ENCODE measurements at places on chromosomes 5 and 9.

DNA sequence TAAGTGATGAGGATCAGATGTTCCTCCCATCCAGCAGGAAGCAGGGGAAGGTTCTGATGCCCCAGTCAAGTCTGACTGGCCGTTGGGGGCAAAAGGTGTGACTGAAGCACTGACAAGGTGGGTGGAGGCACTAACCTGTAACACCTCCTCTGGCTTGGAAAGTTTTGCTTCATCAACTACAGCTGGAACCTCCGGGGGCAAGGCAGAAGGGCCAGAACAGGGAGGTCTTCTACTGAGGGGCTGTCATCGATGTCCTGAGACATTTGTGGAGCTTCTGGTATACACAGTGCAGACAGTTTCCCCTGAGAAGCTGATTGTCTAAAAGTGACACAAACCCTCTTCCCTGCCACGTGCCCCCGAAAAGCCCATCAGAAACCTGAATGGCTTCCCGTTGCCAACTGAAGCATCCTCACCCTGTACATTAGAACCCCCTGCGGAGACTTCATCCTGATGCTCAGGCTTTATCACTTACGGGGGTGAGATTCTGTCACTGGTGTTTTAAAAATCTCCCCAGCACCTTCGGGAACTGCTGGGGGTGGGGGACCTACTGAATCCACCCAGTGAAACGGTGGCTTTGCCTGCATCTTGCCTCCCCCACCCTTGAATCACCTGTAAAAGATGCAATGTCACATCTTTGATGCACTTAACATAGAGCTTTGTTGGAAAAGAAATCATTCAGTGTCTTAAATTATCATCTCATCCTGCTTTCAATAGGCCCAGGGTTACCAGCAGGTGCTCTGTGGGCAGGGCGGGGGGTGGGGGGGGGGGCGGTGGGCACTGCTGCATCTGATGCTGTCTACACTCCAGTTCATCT, 24.6 kb downstream of the TRAF1 start:
- no peak for DNase-seq

DNA sequence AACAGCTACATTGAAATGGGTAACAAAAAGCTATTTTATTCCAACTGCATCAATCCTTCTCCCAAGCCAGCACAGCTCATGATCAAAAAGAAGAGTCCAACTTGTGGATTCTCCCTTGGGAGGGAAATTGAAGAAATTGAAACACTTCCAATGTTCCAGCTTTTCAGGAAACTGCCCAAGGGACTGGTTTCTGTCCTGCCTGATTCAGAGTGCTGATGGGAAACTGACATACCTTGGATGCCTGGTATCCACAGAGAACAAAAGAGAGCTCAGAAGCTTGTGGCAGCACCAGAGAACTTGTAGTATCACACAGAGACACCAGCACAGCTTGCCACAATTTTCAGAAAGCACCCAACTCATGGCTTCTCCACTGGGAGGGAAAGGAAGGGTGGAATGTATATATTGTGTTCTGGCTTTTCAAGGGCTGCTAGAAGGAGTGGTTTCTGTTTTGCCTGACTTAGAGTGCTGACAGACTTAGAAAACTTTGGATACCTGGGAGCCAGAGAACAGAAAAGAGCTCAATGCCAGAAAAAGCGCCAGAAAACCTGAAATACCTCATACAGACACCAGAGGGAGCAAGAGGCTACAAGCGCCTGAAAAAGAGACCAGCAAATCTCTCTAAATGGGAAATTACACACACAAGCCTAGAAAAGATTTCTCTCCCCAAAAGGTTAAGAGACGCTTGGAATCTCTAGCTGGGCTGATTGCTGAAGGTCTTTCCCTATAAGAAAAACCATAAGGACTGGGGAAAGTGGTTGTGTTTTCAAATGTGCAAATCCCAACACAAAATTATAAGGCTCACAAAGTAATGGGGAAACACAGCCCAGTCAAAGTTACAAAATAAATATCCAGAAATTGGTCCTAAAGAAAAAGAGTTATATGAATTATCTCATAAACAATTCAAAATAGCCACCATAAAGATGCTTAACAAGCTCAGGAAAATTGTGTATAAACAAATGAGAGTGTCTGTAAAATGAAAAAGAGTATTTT, 178.8 kb downstream of the SPOCK1 start:
- DNase-seq, result peak; percentile 47

DNA sequence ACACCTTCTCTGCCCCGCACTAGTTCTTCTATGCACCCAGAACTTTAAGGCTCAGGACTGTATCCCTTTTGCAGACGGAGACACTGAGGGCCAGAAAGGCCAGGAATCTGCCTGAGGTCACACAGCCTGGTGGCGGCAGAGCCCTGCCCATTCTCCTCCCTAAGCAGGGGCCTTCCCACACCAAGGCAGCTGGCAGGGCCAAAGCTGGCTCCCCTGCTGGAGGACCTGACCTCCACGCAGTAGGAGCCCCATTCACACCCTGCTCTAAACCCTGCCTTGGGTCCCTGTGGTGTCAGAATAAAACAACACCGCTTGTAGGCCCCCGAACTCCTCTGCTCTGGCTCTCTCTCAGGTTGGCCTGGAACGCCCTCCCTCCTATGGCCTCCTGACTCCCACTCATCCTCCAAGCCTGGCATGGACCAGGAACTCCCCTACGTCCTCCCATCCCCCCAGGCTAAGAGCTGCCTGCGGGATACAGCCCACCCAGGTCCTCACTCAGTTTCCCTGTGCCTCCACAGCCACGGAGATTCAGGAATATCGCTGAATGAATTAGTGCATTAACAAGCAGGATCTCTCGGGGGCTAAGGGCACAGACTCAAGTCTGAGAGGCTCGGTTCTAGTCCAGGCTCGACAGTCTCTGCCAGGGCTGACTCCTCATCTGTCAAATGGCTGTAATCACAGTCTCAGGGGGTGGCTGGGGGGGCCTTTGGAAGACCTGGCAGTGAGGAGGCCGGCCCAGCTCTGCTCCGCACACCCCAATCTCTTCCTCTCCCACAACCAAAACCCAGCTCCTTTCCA, 2.8 kb downstream of the ST6GALNAC6 start:
- DNase-seq, result no peak

DNA sequence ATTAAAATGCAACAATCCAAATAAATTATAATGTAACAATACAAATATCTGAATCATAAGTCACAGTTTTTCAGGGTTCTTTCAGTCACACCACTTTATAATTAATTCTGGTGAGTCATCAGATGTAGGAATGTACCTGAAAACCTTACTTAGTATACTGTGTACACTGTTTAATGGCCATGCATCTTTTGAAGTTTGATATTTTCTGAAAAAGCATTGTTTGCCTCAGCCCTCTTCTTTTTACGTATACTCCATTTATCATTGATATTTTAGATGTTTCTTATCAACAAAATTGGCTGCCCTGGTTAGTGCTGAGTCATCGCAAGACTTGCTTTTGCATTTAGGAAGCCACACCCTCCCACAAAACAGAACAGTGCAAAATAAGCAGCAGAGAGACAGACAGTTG, 218.6 kb downstream of the PJA2 start:
- DNase-seq, result peak; percentile 77

GRCh38 chr5:148107608-148108007, 43.8 kb downstream of the SPINK5 start:
- DNase-seq, result no peak

- DNase-seq, result peak; percentile 80
Observed at GRCh38 chr9:112404508-112404932, 24.6 kb downstream of the HSDL2 start.

GRCh38 chr9:130770679-130771442, 64.2 kb upstream of the ABL1 start:
- peak; percentile 68 for DNase-seq

DNA sequence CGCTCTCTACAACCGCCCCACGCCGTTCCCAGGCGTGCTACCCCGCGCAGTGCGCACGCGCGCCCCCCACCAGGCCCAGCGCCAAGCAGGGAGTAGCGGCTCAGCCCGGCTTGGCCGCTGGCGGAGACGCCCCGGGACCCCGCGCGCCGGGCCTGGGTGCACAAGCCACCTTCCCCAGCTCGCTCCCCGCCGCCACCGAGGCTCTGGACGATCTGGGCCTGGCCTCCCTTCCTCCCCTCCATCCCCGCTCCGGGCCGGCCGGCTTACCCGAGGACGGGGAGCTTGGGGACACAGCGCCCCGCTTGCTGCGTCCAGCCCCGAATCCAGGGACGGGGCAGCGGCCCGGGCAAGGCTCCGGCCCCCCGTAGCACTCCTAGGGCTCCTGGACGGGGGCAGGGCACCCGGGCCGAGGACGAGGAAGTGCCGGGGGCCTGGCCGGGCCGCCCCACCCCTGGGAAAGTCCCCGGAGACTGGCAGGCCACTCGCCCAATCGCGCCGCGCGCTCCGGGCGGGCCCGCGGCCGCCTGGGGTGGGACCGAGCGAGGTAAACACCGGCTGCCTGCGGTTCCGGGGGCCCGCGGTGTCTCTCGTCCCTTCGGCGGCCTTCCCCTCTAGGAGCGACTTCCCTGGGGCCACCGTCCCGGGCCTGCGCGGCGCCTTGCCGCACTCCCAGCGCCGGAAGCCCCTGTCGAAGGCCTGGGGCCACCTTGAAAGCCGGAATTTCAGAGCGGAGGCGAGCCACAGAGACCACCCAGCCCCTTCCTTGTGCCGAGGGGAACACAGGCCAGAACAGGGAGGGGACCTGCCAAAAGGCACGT, at the start of gene TNIP1:
TNIP1 (minus strand) TSS at position 422 of the 818 bp plus-strand sequence. CDS start 15,939 bp downstream, outside the sequence.
- peak; percentile 91 for DNase-seq

GRCh38 chr5:59449905-59450644, 443.5 kb downstream of the PDE4D start:
- no peak for DNase-seq

- DNase-seq, result peak; percentile 77
Observed at GRCh38 chr5:103340717-103341388, 82.3 kb downstream of the MACIR start.

DNA sequence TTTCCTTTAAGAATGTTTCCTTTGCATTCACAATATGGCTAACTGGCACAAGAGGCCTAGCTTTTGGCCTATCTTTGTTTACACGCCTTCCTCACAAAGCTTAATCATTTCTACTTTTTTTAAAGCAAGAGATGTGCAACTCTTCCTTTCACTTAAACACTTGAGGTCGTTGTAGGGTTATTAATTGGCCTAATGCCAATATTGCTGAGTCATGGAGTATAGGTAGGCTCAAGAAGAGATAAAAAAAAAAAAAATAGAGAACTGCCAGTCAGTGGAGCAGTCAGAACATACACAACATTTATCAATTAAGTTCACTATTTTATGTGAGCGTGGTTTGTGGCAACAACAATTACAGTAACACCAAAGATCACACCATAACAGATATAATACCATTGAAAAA, 5.9 kb downstream of the FKBP15 start:
- peak; percentile 92 for DNase-seq

DNA sequence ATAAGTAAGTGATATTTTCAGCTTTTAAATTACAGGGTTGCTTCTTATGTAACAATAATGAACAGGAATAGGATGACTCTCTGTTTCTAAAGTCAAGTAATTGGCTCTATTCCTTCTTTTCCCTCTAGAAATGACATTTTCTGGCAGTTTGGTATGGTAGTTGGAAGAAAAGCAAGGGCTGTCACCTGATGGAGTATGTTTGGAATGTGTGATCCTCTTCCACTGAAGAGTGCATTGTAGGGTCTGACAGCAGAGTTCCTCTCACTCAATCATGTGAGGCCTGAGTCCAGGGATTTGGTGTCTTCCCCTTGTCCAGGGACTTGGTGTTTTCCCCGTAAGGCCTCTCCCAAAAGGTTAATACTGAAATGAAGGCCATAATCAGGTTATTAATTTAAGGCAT, 233.8 kb upstream of the FBXL7 start:
- no peak for DNase-seq

DNA sequence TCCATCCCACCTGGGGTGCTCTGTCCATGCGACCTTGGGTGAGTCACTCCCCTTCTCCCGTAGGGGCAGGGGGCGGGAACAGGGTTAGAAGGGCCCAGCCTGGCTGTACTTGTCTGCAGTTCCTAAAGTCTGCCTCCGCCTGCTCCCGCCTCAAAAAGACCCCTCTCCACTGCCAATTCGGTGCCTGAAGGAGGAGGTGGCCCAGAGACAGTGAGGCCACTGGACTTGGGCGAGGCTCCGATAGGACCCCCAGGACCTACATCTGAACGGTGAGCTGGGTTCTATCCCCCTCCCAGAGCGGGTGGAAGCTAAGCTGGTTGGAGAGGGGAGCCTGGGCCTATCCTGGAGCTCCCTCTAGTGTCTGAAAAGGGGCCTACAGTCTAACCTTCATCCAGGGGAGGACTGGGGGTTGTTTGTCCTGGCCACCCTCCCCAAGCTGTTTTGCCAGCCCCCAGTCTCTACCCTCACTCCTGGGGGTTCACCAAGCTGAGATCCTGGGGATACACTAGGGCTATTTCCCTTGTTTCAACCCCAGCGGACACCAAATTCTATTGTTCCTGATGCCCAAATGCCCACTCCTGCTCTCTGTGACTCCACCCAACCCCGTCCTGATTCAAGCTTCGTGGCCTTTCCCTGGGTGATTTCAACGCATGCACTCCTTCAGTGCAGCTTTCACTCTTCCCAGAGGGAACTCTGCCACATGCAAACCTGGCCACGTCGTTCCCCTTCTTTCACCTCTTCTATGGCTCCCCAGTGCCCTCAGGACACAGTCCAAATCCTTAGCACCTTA, 6.1 kb upstream of the CRB2 start:
- DNase-seq, result peak; percentile 35

- peak; percentile 55 for DNase-seq
Observed at GRCh38 chr5:135333732-135334515, 65.1 kb downstream of the MACROH2A1 start.

- no peak for DNase-seq
Observed at GRCh38 chr5:139795074-139796001, at the start of gene PSD2. Gene PSD2, plus strand, starts transcription at chr5:139795808. Its CDS starts 13,633 bp downstream, at chr5:139809441.

GRCh38 chr9:78167356-78167755, 68.5 kb upstream of the CEP78 start:
- peak; percentile 3 for DNase-seq

DNA sequence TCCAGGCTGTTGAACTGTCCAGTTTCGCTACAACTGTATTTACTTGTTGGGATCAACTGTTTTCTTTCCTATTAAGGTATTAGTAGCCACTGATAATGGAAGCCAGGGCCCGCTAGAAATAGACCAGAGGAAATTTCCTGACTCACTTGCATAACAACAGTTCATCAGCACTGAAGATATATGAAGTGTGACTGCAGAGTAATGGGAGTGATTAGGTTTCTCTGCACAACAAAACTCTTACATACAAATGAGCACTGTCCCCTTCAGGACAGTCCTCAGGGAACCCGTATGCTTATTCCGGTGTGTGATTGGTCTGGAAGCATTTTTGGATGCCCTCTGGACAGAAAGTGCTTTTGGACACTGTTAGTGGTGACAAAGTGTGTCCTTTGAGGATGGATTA, 55.3 kb downstream of the LIX1 start:
- no peak for DNase-seq

Measured in iris pigment epithelial cell (primary cell).